Daoy (cell line): ENCODE measurements at places on chromosomes 12 and 14. TPM values are rescaled to one million over a fixed set of nuclear protein-coding genes. Genes with fewer than 3 reads are reported as not detected.

- DNase-seq = no peak
Measured at GRCh38 chr14:67391268-67391667, 20.7 kb downstream of the PLEK2 start.

GRCh38 chr12:75526655-75527511, 15.5 kb upstream of the KRR1 start:
- DNase-seq = peak; percentile 40

- DNase-seq = peak; percentile 30
Measured at GRCh38 chr14:78848234-78848820, 678.2 kb downstream of the NRXN3 start.

DNA sequence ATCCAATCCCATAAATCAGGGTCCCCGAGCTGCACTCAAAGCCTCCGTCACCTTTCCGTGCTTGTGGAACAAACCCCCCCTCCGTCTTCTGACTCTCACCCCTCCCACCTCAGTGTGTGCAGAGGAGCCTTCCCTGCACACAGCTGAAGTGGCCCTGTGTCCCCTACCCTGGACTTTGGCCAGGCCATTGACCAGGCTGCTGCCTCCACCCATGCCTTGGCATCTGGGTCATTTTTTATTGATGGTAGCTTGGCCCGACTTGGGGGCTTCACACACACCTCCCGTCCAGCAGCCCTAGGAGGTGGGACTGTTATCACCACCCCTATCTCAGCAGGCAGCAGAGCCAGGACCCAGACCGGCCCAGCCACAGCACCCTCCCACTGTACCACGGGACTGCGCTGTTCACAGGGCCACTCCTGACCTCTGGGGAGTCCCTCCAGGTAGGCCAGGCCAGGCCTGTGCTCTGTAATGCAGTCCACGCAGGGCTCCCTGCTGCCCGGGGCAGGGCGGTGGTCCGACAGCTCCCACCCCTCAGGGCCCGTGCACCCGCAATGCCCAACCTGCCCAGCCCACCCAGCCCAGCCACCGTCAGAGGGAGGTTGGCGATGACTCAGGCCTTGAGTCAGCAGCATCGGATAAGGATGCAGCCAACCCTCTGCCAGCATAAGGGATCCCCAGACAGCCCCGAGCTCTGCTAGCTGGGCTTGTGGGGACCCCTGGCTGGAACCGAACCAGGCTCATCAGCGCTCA, 9.2 kb upstream of the INF2 start:
- DNase-seq = peak; percentile 95

The MYF5 gene
- not detected in 2 replicates for total RNA-seq

DNA sequence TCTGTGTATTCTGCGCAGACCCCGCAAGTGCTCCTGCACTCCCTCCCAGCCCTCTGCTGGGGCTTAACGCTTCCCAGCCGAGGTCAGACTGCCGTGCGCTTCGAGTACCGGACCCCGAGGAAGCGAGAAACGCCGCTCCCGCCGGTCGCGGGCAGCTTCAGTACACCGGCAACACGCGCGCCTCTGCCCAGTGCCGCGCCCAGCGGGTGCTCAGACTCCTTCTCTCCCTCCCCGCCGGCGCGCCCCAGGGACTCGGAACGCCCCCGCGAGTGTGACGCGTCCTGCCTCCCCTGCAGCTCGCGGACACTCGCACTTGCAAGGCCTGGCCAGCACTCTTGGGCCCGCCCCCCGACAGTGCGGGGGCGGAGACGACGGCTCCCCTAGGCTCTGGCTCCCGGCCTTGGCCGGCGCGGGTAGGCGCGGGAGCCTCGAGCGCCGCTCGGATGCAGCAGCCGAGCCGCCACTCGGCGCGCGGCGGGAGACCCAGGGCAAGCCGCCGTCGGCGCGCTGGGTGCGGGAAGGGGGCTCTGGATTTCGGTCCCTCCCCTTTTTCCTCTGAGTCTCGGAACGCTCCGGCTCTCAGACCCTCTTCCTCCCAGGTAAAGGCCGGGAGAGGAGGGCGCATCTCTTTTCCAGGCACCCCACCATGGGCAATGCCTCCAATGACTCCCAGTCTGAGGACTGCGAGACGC, at the start of gene PTGER2:
Gene PTGER2, plus strand, starts transcription at position 410 of the 692 bp plus-strand sequence. Its CDS starts 237 bp downstream, at position 647.
- DNase-seq = peak; percentile 93

DNA sequence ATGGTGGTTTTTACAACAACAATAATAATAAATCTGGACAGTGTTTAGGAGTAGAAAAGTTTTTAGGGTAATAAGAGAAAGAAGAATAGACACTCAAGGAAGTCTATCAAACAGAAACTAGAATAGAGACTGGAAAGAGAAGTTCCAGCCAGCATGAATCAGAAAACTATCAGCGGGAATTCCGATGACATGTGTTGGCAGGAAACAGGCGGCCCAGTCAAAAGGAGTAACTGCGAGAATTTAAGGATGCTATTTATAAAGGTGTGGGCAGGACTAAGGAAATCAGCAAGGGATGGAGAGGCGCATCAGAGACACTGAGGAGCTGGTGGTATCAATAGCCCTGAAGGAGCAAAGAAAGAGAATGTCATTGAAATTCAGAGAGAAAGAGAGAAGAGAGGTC, 89.9 kb downstream of the TBX5 start:
- DNase-seq = peak; percentile 84

The RPS6KA5 gene
- 2.7 and 3.7 TPM in 2 replicates for total RNA-seq

DNA sequence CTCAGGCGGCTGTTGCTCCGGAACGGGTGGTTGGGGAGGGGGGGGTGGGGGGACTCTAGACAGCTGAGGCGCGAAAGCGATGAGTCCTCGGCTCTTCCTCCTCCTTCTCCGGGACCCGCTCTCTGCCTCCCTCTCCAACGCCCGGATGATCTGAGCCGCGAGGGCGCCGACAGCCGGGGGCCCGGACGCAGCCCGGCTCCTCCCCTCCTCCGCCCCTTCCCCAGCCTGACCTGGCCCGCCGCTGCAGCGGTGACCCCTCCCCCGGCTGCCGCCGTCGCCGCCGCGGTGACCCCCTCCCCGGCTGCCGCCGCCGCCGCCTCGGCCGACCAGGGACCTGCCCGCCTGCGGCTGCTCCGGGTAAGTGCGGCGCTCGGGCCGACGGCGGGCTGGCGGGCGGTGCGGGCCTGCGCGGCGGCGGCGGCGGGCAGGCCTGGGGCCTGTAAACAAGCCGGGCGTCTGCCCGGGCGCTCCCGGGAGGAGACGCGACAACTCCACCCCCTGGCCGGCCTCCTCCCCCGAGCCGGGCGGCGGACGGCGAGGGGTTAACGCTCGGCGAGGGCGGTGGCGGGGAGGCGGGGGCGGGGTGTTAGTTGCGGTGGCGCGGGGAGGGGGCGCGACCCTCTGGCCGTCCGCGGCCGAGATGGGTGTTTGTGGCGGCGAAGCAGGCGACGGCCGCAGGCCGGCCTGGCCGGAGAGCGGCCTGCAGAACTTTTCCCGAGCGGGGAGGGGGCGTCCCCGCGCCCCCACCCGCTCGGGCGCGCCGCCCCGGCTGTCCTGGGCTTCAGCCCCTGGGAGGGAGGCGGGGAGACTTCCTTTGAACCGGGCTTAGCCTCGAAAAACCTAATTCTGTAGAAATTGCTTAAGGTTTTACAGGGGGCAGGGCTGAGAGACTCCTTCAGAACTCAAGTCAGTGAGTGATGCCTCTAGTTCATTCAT, 568 bp downstream of the PPM1A start:
- peak; percentile 73 for DNase-seq

The MGP gene
- 39.0 and 76.2 TPM in 2 replicates for total RNA-seq

DNA sequence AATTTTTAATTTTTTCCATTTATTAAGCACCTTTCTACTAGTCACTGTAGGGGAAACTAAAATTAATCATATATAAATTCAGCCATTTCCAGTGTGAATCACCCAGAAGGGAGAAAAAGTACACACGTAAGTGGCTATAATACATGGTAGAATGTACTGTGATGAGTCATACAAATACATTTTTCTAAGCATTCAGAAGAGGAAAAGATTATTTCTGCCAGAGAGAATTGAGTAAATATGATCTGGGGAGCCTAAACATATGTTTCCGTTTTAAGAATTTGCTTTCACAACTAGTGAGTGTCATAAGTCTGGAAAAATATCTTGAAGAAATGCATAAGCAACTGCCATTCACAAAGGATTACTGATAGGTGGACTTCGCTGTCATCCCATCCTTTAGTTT, 102.8 kb downstream of the TGFB3 start:
- DNase-seq = peak; percentile 54

DNA sequence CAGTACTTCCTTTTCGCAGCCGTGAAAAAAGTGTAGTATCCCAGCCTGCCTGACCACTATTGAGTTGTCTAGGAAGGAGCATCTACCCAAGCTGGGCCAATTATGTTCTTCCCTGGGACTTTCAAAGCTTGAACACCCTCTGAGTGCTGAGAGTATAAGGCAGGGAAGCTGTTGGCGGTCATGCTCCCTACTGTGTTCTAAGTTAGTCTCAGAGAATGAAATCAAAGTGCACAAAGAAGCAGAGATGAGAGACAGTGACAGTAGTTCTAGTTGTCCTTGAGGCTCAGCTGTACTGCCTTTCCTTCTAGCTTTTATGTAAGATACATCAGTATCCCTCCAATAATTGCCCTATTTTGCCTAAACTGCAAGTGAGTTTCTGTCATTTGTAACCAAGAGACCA, 427.1 kb upstream of the SEL1L start:
- DNase-seq = no peak

DNA sequence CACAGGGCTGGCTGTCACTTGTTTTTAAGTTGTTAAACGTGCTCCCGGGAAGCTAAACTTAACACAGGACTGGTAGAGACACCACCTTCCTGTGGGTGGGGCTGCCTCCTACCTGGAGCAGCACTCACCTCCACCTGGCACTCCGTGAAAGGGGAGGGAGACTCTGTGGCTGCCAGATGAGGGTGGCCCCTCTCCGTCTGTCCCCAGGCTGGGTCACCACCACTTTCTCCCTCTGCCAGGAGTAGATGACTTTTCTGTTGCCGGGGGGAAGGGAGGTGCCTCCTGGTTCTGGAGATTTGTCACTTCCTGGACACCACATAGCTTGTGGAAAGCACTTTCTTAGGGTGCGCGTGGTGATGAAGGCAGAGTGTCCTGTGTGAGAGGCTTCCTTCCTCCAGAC, 81.3 kb downstream of the WDR20 start:
- DNase-seq = peak; percentile 64

The TMCC3 gene
- 0.80 and 1.5 TPM in 2 replicates for total RNA-seq

- DNase-seq = no peak
Measured at GRCh38 chr12:8548192-8548591, 7.5 kb upstream of the CLEC4E start.

GRCh38 chr12:127536833-127537428, 730.0 kb upstream of the TMEM132C start:
- DNase-seq = no peak

The MDGA2 gene
- 0.69 and 2.6 TPM in 2 replicates for total RNA-seq

GRCh38 chr12:16324772-16325171, 22.7 kb upstream of the MGST1 start:
- no peak for DNase-seq

- DNase-seq = no peak
Measured at GRCh38 chr12:115096588-115097397, 412.8 kb upstream of the TBX3 start.

The OR11G2 gene
- total RNA-seq = not detected in 2 replicates

GRCh38 chr14:37406095-37406494, 189.0 kb downstream of the FOXA1 start:
- no peak for DNase-seq

The FLRT2 gene
- total RNA-seq = 0.03 and 0.86 TPM in 2 replicates

GRCh38 chr14:29028973-29029582, 262.5 kb downstream of the FOXG1 start:
- DNase-seq = peak; percentile 38

DNA sequence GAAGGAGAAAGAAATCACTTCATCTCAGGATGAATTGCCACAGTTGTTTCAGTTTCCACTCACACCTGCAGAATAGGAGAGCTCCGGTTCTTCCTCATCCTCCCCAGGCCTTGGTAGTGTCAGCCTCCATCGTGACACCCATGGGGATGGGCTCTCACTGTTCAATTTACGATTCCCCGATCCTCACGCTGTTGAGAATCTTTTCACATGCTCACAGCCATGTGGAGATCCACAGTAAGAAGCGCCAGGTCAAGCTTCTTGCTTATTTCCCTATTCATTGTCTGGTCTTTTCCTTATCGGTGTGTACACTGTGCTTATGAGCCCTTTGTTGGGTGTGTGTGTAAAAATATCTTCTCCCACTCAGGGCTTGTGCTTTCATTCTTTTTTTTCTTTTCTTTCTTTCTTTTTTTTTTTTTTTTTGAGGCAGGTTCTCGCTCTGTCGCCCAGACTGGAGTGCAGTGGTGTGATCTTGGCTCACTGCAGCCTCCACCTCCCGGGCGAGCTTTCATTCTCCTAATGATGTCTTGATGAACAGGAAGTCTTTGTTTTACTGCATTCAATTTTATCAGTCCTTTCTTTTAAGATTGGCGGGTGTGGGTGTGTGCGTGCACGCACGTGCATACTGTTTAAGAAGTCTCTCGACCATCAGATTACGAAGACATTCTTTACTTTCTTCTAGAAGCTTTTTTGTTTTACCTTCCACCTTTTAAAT, 21.5 kb downstream of the RIN3 start:
- no peak for DNase-seq

- DNase-seq = peak; percentile 81
Measured at GRCh38 chr14:90276646-90277367, 20.5 kb downstream of the PSMC1 start.

GRCh38 chr12:107347261-107347660, 253.9 kb upstream of the CRY1 start:
- no peak for DNase-seq

DNA sequence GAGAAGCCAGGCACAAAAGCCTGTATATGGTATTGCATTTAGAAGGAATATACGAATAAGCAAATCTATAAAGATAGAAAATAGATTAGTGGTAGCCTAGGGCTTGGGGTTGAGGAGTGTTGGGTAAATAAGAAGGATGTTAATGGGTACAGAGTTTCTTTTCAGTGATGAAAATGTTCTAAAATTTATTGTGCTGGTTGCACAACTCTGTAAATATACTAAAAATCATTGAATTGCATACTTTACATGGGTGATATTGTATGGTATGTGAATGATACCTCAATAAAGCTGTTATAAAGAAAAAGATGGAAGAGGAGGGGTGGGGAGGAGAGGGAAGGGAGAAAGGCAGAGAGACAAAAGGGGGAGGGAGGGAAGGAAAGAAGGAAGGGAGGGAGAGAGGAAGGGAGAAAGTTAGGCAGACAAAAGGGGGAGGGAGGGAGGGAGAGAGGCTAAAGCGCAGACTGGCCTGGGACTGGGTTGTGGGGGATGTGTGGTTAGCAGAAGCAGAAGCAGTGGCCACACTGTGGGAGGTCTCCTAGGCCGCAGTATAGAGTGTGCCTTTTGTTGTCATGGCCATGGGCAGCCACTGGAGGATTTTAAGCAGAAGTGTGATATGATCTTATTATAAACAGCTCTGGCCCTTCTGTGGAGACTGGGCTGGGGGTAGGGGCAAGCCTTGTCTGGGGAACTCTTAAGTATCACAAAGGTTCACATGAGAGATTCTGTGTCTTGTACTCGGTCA, 73.6 kb upstream of the ELK3 start:
- DNase-seq = peak; percentile 42

- DNase-seq = peak; percentile 66
Measured at GRCh38 chr12:104736307-104736706, 221.8 kb downstream of the SLC41A2 start.

GRCh38 chr12:24127919-24128721, 178.7 kb upstream of the SOX5 start:
- no peak for DNase-seq

GRCh38 chr12:96354844-96355534, 45.2 kb downstream of the CDK17 start:
- DNase-seq = no peak

The INHBE gene
- total RNA-seq = 0.80 and 1.6 TPM in 2 replicates
